ENCODE measurements at places on chromosomes 1 and 21.

- DNase-seq, result no peak
Observed at GRCh38 chr1:168195199-168196135, 16.7 kb downstream of the TIPRL start.

- no peak for DNase-seq
Observed at GRCh38 chr1:46601257-46602007, 2.6 kb downstream of the MKNK1 start.

GRCh38 chr1:202124142-202124541 lies 1.4 kb downstream of the GPR37L1 start:
- no peak for DNase-seq

DNA sequence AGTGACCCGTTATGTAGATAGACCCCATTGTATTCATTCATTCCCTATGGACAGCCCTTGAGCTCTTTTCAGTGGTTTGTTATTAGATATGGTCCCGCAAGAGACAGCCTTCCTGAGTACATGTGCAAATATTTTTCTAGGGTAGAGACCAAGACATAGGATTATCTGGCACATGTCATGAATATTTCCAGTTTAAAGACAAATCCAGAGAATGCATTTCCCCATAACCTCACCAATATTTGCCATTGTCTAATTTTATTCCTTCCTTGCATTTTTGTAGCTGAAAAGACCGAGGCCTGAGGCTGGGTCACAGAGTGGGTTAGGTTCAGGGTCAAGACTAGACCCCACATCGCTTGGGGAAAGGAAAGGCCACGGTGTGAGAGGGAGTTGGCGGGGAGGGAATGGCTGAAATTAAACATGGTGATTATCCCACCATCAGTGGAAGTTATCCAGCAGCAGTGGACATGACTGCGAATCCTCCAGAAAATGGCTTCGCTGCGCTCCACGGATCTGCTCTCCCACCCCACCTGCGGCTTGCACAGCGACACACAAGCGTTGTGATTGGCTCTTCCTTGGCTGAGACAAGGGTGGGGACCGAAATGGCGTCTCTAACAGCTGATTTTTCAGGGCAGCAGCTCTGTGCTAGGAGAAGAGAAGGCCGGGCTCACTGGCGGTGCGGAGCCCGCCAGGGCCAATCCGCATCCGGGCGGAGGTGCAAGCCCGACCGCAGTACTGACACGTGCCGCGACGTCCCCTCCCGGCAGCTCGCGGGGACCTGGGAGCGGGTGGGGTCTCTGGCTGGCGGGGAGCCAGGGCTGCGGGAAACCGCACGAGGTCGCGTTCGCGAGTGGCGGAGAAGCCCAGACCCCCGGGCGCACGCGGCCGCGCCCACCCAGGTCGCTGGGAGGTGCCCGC lies 16.1 kb upstream of the STMN1 start:
- peak; percentile 63 for DNase-seq

DNA sequence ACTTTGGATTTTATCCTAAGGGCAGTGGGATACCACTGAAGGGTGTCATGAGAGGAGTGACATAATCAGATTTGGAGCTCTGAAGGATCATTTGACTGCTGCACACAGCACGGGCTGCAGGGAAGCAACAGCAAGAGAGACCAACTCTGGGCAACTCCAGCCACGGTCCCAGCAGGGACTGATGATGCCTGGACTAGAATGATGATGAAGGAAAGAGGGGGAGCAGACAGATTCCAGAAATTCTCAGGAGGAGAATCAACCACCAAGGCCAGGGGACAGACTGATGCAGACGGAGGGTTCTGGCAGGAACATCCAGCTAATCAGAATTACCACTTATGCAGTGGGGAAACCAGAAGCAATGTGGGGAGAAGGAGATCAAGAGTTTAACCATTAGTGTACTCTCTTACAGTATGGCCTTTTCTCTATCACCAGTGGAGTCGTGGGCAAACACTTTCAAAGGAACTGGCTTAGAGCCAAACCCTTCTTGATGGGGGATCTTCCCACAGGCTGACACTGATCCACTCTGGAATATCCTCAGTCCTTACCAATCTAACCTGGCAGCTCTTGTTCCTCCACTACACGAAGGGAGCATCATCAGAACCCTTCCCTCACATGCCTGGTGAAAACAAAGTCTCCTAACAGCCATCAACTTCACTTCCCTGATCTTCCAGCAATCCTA lies 3.3 kb downstream of the URB1 start:
- peak; percentile 77 for DNase-seq

DNA sequence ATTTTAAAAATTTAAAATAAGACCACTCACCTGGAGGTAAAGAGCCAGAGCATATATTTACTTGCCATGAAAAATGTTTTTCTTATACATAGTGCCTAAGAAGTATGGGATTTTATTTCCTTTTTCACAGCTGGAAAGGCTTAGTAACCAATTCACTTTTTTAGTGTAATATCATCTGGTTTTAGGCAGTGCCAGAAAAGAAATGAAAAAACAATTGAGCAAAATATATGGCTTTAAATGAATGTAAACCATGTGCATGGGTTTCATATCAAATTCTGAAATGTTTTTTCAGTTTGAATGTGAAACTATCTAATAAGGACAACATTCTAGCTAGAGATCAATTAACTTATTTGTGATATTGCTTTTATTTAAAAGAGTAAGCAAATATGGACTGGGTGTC lies 672.4 kb upstream of the ADAMTS5 start:
- no peak for DNase-seq

DNA sequence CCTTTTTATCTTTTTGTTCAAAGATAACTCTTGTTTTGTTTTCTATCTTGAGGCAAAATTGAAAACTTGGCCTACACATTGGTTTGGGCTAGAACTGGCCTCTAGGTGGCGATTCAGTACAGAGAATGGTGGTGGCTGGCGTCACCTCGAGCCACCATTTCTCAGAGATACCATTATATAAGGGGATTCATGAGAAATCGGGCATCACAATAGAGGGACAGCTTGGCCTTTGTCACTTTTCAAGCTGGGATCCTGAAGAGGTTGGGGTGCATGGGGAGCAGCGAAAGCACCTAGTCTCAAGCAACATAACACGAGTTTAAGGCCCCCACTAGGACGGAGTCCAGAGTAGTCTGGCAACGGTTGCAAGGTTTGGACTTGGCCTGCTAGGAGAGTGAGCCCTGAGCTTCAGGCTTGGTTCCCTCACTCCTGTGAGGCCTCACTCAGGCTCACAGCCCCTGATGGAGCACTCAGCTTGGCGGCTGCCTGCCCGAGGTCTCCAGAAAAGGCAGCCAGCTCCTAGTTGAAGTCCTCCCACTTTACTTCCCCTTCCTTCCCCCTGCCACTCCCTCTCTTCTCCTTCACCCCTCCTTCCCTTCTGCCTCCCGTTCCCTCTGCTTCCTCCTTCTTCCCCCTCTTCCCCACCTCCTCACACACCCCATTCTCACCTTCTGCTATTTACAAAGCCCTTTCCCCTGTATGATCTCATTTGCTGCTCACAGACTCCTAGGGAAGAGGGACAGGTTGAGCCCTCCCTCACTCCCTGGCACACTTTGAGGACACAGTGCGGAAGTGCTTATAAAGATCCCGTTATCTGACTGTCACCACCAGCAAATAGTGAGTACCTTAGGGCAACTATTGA lies 67.8 kb downstream of the LRIG2 start:
- peak; percentile 82 for DNase-seq

- DNase-seq, result peak; percentile 74
Observed at GRCh38 chr1:236685917-236686814, at the start of gene ACTN2. Gene ACTN2, plus strand, starts transcription at chr1:236686499. Its CDS starts 175 bp downstream, at chr1:236686674.

- DNase-seq, result no peak
Observed at GRCh38 chr1:172177849-172178248, 242.6 kb upstream of the C1orf105 start.

- DNase-seq, result no peak
Observed at GRCh38 chr1:185912504-185912903, 178.3 kb downstream of the HMCN1 start.

DNA sequence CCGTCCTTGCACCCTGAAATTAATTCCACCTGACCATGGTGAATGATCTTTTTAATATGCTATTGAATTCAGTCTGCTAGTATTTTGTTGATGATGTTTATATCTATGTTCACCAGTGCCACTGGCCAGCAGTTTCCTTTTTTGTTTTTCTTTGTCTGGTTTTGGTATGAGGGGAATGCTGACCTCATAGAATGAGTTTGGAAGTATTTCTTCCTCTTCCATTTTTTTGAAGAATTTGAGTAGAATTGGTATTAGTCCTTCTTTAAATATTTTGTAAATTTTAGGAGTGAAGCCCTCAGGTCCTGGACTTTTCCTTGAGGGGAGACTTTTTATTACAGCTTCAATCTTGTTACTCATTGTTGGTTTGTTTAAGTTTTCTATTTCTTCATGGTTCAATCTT lies 231.6 kb downstream of the MRPL39 start:
- no peak for DNase-seq

- no peak for DNase-seq
Observed at GRCh38 chr1:197388801-197389200, 120.7 kb downstream of the CRB1 start.

GRCh38 chr21:26546446-26547097 lies 26.5 kb downstream of the CYYR1 start:
- DNase-seq, result no peak

- DNase-seq, result peak; percentile 24
Observed at GRCh38 chr21:35349376-35350080, 300.4 kb upstream of the RUNX1 start.

DNA sequence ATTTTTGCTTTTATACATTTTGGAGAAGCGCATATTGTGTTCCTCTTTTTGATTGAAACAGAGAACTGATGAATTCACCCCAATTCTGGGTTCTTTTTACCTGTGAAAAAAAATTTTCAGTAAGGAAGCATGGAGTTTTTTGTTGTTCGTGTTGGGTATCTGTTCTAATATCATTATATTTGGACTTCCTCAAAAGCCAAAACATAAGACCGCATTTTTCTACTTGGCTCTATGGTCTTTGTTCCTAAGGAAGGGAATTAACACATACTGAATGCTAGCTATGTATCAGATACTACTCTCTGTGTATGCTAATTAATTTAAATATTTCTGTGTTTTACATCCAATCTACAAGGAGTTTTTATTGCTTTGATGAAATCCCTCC lies 12.9 kb downstream of the EPB41 start:
- DNase-seq, result no peak

DNA sequence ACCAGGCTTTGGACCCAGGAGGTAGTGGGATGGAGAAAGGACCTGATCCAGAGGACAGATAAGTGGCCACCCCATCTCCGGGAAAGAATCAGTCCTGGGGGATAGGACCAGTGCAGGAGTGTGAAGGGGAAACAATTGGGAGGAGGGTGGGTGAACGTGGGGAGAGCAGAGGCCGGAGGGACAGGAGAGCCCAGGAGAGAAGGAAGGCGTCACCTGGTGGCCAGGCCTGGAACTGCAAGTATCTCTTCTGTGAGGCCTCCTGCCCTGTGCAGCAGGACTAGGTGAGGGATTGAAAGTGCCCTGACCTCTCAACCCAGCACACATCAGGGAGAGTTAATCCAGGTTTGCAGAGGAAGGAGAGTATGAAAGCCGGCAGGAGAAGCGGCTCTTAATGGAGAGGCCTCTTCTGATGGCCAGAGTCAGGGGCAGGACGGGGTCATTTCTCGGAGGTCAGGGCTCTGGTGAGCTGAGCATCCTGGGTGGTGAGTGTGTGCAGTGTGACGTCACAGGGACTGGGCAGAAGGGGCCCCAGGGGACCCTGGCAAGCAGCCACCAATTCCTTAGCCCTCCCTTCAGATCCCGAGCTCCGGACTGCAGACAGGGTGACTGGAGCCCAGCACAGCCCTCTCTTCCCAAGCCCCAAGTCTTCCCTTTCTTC lies 9.2 kb upstream of the LAD1 start:
- DNase-seq, result peak; percentile 91

DNA sequence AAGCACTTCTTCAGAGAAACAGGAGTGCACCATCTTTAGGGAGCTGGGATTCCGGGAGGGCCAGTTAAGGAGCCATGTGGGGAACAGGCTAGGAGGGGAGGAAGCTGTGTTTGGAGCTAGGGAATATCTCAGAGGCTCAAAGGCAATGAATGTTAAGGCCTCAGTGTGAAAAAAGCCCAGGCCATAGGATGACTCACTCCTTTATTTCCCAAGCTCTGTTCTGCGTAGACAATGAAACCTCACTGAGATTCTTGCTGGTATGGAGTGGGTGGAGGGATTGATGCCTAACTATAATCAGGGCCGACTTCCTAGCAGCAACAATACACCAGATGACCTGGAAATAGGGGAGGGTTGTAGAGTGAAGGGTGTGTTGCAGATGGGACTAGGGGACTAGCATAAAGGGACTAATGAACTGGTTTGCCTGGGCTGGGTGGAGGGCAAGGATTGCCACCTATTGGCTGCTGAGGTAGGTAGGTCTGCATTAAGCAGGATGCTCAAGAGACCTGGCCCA lies 2.1 kb downstream of the GNAT2 start:
- peak; percentile 82 for DNase-seq

GRCh38 chr1:48695161-48695560 lies 81.5 kb downstream of the BEND5 start:
- DNase-seq, result no peak

- no peak for DNase-seq
Observed at GRCh38 chr1:25873120-25873519, 2.4 kb downstream of the PAQR7 start.

- peak; percentile 66 for DNase-seq
Observed at GRCh38 chr1:26083208-26083607, 15.8 kb upstream of the TRIM63 start.

- peak; percentile 45 for DNase-seq
Observed at GRCh38 chr1:6241887-6242740, 1.9 kb upstream of the HES3 start.

DNA sequence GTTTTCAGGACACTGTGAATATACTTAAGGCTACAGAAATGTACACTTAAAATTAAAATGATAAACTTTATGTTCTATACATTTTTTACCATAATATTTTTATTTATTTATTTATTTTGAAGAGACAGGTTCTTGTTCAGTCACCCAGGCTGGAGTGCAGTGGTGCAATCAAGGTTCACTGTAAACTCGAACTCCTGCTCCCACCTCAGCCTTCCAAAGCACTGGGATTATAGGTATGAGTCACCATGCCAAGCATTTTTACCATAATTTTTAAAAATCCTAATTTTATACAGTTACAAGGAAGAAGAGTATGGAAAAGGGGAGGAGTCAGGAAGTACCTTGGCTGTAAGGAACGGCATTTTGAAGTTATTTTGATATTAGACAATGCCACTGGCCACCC lies 23.6 kb upstream of the ANGPTL3 start:
- no peak for DNase-seq

Data from AG20443 (cell line).